ENCODE measurements at places on chromosomes 3 and 15.

DNA sequence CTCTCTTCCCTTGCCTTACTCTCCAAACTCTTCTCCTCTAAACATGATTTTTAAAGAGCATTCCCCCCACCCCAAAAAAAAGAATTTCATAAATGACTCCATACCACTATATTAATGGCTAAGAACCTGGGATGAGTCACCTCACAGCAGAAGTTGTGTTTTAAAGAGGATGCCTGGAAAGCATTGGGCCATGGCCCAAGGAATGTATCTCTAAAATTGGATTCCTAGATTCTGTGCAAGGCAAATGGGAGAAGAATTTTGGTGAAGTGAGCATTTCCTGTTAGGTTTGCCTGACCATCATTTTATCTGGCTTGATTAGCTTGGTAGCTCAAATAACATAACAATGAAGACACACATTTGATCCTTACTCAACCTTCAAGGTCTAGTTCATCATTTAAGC is 251.4 kb downstream of the NR1D2 start:
- DNase-seq: no peak

DNA sequence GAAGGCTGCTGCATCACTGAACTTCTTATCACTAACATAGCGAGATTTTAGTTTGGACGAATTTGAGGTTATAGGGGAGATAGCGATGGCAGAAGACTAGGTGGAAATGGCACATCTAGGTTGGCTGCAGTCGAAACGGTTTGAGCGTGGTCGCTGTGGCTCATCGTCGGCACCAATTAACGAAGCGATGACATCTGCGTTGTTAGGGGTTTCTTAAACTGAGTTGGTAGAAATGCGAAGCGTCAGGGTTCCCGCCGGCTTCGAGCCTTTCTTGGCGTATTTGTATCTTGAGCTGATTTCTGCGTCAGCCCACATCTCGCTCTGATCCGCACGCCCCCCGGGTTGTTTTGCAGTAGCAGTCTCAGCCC is 319 bp downstream of the LNP1 start:
- no peak for DNase-seq

GRCh38 chr3:123562547-123562946 is 22.3 kb downstream of the HACD2 start:
- no peak for DNase-seq

DNA sequence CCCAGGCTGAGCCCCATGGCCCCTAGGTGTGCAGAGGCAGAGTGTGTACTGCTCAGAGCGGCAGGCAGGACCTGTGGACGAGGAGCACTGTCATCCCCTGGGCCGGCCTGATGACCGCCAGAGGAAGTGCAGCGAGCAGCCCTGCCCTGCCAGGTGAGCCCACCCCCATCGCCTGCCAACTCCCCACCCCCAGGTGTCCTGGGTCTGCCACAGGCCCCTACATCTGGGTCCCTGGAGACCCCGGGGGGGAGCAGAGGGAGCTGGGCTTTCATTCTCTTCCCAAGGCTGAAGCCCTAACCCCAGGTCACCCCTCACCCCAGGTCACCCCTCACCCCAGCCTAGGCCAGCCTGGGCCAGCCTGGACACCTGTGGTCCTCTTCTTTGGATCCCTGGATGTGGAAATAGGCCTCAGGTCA is 93.1 kb downstream of the TBC1D2B start:
- DNase-seq: no peak

DNA sequence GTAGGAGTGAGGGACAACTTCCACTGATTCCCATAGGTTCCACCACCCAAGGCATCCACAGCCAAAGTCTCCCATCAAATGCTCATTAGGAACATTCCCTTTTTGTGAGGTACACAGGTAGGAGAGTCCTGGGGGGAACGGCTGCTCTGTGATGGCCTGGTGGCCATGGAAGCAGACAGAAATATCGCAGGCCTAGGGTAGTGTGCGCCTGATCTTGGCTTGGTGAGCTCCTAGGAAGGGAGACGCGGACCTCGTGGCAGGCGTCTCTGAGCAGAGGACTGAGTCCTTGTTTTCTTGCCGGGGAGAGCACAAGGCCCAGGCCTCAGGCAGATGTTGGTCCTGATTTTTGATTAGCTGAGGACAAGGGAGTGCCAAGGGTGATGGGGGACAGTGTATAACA is 99.5 kb downstream of the SNRPN start:
- DNase-seq: no peak

- no peak for DNase-seq
Observed at GRCh38 chr15:90677807-90678790, 39.0 kb upstream of the BLM start.

GRCh38 chr3:59759298-59760031 is 709.6 kb upstream of the CFAP20DC start:
- no peak for DNase-seq

GRCh38 chr3:32391643-32392535 is at the start of gene CMTM7:
CMTM7 (plus strand) TSS chr3:32391853; CDS start chr3:32391907, 54 bp downstream.
- DNase-seq: no peak

- no peak for DNase-seq
Observed at GRCh38 chr15:41798607-41799487, 24.6 kb downstream of the MAPKBP1 start.

DNA sequence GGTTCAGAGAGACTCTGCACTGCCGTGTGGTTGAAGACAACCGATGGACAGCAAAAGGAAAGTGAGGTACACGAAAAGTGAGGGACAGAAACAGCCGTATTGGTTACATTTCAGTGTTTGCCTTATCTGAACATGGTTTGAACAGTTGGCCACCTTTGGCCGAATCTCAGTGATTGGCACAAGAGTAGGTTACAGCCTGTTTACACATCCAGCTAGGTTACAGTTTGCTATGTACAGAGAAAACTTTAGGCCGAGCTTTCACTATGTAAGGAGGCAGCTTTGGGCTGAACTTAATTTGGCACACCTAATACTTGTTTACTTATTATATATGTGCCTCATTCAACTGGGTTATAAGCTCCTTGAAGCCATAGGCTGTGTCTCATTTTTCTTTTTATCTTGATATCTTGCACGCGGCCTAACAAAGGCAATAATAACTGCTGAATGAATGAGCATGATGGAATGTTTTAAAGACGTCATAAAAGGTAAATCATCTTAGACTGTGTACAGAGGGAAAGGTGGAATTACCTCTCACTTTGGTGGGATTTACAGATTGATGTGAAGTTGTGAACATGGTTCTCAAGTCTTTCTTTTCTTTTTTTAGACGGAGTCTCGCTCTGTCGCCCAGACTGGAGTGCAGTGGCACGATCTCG is 17.2 kb upstream of the GREM1 start:
- DNase-seq: no peak

- no peak for DNase-seq
Observed at GRCh38 chr3:140602781-140603180, 75.1 kb upstream of the TRIM42 start.

DNA sequence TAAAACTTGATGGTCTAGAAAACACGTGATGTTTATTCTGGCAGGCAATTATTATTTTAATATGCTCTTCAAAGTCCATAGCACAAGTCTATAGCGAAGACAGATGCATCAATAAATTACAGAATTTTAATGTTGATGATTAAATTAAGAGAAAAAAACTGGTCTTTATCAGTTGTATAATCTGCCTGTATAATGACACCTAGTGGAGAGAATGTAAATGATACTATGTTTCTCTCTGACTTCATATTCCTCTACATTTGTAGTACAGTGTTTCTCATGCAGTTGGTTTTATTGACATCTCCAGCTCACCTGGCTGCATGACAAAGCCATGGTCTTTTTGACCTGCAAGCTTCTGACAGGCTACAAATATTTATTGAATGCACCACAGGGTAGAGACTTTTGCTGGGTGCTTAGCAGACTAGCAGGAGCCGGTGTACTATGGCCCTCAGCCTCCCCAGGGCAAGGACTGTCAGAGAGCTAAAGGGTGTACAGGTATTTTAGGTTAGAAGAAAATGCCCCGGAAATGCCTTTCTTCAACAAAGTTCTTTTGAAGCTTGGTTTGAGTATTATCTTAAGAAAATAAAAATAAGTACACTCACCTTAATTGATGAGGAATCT is 289.9 kb downstream of the GAP43 start:
- DNase-seq: no peak

- no peak for DNase-seq
Observed at GRCh38 chr3:69755795-69756194, 16.5 kb downstream of the MITF start.

GRCh38 chr3:65508750-65509422 is 529.8 kb downstream of the MAGI1 start:
- DNase-seq: no peak

GRCh38 chr15:78087951-78088772 is 4.2 kb upstream of the SH2D7 start:
- DNase-seq: no peak

DNA sequence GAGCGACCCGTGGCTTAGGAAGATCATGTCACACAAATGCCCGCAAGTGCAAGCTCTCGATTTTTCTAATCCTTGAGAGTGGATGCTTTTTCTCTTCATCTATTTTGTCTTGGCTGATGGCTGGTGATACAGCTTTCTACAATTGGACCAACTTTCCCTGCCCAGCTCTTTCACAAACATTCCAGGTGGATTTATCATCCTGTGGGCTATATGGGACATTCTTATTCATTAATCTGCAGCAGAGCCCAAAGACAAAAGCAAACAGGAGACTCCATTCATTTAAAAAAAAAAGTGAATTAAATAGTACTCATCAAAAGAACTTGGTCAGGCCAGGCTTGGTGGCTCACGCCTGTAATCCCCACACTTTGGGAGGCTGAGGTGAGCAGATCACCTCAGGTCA is 14.2 kb upstream of the TSEN2 start:
- DNase-seq: no peak

GRCh38 chr15:56984681-56985481 is 66.4 kb downstream of the TCF12 start:
- no peak for DNase-seq

GRCh38 chr3:23663246-23663645 is 142.5 kb upstream of the UBE2E1 start:
- no peak for DNase-seq

DNA sequence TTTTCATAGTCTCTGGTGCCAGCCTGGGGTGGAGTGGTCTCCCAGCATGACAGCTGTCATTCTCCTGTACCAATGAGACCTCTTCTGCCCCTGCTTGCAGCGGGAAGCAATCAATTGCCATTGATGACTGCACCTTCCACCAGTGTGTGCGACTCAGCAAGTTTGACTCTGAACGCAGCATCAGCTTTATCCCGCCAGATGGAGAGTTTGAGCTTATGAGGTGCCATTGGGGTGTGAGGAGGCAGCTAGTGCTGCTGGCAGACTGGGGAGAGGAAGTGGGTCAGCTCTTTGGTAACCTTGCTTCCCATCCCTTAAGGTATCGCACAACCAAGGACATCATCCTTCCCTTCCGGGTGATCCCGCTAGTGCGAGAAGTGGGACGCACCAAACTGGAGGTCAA is 4.4 kb upstream of the ABCF3 start:
- no peak for DNase-seq

GRCh38 chr15:44720460-44721176 is 9.3 kb downstream of the B2M start:
- DNase-seq: no peak

GRCh38 chr3:71962561-71963240 is 177.8 kb upstream of the PROK2 start:
- DNase-seq: no peak

DNA sequence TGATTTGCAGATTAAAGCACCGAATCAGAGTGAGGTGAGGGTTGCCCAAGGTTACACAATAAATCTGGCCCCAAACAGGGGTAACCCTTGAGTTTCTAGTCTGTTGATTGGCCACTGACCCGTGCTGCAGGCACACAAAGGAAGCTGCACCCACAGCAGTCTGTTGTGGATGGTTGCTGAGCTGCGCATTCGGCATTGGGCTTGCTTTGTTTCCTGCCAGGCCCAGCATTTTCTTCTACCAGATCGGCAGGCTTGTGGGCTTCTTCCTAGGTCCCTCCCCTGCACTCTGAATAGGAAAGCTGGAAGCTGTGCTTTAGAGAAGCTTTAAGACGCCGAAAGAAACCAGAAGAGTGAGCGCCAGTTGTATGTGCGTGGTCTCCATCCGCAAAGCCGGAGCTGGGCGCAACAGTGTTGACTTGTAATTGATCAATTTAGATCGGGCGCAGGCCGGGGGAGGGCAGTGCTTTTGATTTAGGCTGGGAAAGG is 12.1 kb downstream of the B3GNT5 start:
- no peak for DNase-seq

DNA sequence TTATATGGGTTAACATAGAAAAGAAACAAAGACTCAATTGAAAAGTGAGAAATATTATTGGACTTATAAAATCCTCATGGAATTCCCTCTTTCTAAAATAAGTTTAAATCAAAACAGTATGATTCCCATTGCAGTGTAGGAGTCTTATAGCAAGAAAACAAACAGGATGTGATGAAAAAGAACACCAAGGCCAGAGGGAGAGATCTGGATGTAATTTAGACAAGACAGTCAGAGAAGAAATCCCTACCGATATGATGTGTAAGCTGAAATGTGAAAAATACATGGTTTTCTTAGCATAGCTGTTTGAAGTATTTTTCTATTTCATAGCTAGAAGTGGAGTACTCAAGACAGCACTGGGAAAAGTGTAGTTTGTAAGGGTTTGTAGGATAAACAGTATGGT is 521.5 kb downstream of the RSL24D1 start:
- no peak for DNase-seq

DNA sequence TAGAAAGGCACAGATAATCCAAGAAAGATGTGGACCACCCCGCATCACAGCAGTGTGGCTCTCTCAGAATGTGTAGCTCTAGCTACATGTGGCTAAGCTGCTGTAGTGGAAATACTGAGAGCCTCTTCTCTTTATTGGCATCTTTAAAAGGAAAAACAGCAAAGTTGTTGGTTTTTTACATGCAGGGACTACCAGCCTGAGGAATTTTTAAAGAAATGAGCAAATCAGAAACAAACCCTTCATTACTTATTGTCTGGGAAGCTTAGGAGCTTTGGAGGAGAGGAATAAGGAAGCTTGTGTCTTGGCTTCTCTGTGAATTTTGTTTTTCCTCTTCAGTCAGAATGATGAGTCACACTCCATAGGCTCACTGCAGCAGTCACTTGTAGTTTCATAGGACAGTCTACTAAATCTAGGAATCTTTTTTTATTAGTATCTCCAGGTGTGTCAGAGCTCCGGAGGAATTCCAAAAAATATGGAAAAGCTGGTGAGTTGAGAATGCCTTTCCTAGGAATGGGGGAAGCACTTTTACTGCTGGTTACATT is 27.5 kb downstream of the POLG start:
- DNase-seq: no peak
